ENCODE measurements at places on chromosomes 1 and 21.
A peak's percentile ranks its signal among the peaks of the same experiment; 100 is the strongest.

DNA sequence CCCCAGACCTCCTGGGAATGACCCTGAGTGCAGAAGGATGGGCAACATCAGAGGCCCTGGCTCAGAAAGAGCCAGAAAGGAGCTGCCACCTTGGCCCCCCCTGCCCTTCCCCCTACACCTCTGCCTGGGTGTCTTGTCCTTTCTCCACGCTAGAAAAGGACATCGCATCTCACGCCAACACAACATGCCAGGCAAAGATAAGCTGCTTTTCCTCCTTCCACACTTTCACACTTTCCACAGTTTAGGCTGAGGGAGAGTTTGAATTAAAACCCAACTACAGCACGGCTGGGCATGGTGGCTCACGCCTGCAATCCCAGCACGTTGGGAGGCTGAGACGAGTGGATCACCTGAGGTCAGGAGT is 109.5 kb downstream of the SPSB1 start:
- no peak for DNase-seq

- DNase-seq, result no peak
These were observed 136.9 kb downstream of the NPHP4 start for GRCh38 chr1:5855196-5855897.

GRCh38 chr1:186212568-186213224 is 162.4 kb downstream of the TPR start:
- DNase-seq, result no peak

DNA sequence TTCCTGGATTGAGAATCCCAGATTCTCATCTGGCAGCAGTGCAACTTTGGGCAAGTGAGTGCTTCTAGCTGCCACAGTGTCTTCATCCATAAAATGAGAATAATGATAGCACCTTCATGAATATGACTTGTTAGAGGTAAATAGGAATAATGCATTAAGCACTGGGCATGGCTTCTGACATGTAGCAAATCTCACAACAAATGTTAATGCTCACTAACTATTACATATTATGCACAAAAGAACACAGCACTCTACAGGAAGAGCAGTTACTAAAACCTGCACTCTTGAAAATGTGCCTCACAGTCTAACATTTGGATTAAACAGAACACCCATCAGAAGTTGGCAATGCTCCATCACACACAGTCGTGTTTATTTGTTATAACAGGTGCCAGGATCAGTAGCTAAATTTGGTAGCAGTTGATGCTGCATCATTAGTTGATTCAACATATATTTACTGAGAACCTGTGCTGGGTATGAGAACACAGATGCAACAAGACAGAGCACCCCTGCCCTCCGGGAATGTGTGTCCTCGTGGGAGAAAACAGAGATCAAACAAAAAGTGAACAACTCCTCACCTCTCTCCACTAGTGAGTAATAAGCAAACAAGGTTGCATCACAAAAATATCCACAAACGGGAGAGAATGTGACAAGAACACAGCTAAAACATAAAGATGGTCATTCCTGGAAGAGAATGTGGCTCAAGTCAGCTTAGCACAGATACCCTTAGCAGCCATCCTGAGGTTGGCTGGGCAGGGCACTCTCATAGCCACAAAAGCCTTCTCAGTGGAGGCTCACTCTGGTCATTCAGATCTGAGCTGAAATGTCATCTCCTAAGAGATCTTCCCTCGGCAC is 26.2 kb upstream of the LBR start:
- DNase-seq, result no peak

DNA sequence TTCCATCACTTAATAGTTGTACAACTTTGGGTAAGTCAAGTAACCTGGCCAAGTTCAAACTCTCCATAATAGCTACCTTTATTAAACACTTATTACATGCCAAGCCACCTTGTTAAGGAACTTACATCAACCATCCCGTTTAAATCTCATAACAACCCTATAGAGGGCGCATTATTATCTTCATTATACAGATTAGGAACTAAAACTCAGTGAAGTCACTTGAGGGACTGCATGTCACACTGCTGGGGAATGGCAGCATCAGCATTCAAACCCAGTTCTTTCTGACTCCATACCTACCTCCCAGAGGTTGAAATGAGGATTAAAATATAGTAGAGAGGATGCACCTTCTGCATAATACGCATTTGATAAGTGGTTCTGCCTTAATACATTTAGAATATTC is 47.1 kb upstream of the PLA2G2C start:
- DNase-seq, result no peak

DNA sequence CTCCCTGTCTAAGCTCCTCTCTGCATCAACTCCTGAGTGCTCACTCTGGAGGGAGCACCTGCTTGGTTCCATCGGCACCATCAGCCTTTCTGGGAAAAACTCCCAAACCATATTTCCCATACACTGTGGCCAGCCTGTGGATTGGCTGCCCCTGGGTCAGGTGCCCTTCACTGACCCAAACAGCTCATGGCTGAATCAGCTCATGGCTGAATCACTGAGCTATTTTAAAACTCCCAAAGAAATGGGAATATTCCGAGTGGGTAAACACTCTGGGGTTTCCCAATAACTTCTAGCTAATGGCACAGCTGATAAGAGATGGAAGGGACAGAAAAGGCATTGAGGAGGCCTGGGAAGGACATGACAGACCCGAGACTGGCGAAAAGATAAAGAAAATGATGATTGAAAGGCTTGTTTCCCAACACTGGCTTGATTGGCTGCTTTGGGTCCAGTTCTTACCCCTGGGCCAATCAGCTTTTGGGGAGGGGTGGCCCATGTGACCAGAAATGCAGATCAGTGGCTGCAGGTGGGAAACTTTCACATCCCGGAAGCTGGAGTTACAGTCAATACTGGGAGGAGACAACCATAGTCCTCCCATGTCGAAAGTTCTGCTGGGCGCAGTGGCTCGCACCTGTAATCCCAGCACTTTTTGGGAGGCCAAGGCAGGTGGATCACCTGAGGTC is 37.3 kb upstream of the KAZN start:
- DNase-seq, result no peak

GRCh38 chr1:78254517-78254916 is 208.8 kb downstream of the GIPC2 start:
- DNase-seq, result no peak

DNA sequence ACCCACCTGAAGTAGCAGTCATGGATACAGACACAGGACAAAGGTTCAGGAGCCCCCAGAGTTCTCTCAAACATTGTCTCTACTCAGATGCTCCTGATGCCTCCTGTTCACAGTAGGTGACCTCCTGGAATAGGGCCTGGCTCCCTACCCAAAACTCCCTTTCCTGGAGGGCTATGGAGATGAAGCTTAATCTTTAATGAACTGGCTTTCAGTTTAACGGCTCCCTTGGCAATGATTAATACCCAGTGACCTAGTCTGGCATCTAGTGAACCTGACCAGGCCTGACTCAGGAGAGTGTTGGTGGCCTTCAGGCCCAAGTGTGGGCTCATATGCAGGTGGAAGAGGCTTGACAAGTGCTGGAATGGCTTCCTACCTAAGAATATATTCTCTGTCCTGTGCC is 65.2 kb upstream of the TRABD2B start:
- DNase-seq, result no peak

DNA sequence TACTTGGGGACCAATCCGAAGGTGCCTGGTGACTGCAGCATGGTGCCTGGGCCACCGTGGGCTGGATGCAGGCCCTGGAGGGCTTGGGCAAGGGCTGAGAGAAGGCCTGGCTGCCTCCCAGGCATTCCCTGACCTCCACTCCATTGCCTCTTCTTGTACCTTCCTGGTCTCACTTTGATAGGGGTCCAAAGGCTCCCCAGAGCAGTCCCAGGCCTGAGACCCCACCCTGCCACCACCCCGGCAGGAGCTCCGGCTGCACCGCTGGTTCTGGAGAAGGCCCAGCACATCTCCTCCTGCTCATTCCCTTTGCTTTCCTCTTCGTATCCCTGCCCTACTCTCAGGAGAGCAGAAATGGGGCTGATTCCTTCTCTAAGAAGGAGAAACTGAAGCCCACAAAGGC is 133.3 kb upstream of the IPO9 start:
- no peak for DNase-seq

- no peak for DNase-seq
These were observed 81.5 kb downstream of the MRPS6 start for GRCh38 chr21:34154878-34155277.

- DNase-seq, result no peak
These were observed 20.5 kb upstream of the NPHP4 start for GRCh38 chr1:6012529-6013318.

DNA sequence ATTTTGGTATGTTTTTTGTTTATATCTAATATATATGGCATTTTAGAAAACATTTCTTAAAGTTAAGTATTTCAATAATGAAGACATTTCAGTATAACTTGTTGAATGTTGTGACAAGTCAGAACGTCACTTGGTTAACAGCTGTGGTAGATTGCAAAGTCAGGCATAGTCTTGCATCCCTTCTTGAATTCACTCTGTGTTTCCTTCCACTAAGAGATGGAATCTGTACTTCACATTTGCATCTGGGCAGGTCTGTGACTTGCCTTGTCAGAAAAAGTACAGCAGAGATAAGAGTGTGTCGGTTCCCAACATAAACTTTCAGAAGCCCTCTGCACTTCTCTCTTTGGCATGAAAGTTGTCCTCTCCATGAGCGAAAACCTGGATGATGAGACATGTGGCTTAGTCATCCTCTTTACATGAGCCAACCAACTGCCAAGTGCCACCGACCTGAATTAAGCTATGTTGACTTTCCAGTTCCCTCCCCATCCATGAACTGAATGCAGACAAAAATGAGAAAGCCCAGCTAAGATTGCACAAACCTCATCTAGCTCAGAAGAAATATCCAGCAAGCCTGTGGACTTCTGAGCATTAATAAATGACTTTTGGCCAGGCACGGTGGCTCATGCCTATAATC is 1730.2 kb downstream of the MRPL39 start:
- DNase-seq, result no peak

DNA sequence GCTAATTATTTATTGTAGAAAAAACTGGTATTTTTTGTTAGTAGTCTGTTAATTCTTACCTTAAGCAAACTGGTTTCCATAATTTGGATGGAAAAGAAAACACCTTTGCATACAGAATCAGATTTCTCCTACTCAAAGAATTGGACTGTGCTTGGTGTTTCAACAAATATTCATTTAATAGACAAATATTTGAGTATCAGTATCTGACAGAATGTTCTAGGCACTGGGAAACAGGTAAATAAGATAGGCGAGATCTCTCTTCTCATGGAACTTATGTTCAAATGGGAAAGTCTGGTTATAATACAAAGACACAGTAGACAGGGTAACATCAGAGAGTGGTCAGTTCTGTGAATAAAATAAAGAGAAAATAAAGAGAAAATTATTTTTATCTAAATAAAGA is 119.9 kb downstream of the NOS1AP start:
- DNase-seq, result no peak

DNA sequence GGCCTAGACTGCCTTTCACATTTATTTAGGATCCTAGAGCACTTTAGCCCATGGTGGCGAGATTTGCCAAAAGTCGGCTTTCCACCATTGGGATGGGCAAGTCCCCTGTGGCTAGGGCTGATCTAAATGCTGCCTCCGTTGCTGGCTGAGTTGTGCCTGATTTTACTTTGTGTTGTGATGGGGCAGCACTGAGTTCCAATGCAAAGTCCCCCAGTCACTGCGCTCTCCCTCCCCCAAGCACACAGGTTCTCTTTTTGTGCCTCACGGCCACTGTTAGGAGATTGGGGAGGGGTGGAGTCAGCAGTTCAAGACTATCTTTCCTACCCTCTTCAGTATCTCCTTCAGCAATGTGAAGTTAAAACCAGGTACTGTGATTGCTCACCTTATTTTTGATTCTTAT is 66.7 kb upstream of the COX20 start:
- no peak for DNase-seq

GRCh38 chr1:159171688-159172501 is 480 bp downstream of the CADM3 start:
- no peak for DNase-seq

DNA sequence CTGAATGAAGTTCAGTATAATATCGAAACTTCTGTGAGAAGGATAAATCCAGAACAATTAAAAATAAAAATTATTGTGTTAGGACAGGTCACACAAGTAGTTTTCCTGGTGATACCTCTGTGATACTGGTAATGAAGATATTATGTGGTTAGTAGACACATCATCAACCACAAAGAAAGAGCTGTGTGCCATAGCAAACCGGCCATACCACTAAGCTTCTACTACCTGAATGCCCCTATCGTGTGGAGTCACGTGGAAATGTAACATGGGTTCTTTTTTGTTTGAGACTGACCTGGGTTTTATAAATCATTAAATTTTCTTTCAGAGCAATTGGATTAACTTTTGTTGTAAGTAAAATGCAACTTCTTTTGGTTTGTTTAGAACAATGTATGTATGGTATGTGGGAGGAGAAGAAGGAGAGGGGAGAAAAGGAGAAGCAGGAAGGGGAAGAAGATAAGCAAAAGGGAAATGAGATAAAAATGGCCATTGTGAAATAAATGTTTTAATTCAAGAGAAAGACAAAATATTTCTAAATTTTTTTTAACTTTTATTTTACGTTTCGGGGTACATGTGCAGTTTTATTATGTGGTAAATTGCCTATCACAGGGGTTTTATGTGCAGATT is 58.2 kb upstream of the LRRC8B start:
- DNase-seq, result no peak

DNA sequence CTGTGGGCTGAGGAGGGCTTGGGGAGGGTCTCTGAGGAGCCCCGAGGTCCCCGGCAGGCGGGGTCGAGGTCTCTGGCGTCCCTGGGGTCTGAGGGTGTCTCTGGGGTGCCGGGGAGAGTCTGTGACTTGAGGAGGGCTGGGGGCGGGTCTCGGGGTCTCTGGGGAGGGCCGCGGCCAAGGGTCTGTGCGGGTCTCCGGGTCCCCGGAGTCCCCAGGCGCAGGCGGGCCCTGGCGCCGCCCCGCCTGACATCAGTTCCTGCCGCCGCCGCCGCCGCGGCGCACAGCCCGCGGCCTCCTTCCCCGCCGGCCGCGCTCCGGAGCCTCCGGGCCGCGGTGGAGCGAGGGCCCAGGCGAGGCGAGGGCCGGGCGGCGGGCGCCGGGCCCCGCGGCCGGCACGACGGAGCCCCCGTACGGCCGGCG is at the start of gene PLEKHM2:
Gene PLEKHM2 (plus strand): TSS at position 279 of the 420 bp plus-strand sequence. CDS start 239 bp downstream, outside the sequence.
- peak; percentile 24 for DNase-seq

DNA sequence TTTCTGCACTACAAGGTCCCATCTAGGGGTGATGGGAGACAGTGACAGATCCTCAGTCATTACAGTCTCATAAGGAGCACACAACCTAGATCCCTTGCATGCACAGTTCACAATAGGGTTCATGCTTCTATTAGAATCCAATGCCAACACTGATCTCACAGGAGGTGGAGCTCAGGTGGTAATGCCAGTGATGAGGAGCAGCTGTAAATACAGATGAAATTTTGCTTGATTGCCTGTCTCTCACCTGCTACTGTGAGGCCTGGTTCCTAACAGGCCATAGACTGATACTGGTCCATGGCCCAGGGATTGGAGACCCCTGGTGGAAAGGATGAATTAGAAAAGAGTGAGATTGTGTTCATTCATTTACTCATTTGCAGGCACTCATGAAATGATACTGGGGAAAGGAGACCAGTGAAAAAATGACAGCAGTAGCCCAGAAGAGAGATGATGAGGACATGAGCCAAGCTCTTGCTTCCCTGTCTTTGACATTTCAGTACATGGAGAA is 251.6 kb upstream of the DUSP10 start:
- DNase-seq, result no peak
